ENCODE measurements at places on chromosomes 7 and 10.

- DNase-seq: no peak
Measured at GRCh38 chr7:37342688-37343471, 105.8 kb downstream of the ELMO1 start.

GRCh38 chr10:111247781-111248389, 171.1 kb downstream of the ADRA2A start:
- DNase-seq: peak; percentile 9

DNA sequence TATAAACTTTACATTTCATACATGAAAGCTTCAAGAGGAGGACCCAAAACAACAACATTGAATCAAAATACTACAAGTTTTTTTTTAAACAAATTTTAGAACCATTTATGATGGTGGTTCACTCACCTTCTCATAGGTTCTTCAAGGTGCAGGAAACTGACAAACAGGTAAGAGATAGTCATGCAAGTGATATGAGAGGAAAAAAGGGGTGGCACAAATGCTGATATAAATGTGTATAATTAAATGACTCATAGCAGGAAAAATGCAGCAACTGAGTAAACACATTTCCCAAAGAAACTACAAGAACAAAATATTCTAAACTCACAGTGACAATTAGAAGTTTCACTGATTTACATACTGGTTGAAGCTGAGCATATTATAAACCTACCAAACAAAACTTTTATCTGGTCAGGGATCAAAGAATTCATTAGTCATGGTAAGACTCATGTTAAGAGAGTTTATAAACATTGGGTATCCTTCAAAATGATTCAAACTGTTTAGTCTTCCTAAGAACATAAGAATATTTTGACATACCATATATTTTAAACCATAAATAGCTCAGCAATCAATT, 14.1 kb downstream of the ZWINT start:
- DNase-seq: no peak

- DNase-seq: no peak
Measured at GRCh38 chr7:69982197-69982596, 383.9 kb downstream of the AUTS2 start.

DNA sequence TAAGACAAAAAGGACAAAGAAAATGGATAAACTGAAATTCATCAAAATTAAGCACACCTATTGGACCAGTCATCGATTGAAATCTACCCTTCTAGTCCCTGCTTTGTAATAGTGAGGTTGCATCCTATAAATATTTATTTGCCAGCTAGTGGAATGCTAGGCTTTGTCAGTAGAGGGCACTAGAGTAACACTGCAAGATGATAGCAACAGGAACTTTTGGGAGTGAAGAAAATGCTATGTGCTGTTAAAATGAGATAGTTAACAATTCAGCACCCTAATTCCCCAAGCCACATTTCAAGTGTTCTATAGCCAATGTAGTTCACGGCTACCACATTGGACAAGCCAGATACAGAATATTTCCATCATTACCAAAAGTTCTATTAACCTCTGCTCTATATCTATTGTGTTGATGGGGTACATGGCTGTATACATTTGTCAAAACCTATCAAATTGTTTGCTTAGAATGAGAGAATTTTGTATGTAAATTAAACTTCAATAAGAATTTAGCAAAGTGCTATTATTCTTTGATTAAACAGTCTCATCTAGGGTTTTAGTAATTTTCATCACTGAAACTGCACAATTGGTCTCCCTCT, 69.8 kb downstream of the LSMEM1 start:
- peak; percentile 31 for DNase-seq

GRCh38 chr7:20730611-20731010, 56.1 kb downstream of the SP8 start:
- no peak for DNase-seq
